Activated naive CD4-positive, alpha-beta T cell (primary cell): ENCODE measurements at places on chromosomes 7 and 10.

DNA sequence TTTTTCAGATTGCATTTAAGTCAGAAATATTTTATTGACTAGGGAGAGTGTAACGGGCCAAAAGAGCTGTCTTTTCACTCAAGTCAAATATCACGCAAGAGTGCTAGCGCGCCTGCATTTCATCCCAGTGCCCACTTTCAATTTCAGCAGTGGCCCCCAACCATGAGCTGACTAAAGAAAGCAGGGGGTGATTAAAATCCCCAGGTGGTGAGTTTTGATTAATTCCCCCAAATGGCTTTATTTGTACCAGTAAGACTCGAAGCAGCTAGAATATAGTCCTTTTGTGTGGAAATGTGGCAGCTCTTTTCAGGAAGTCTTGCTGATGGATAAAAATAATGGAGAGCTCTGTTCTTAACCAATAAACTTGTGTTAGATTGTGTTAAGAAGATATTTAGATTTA, 35.3 kb downstream of the TRUB1 start:
- DNase-seq, result no peak

- no peak for DNase-seq
Observed at GRCh38 chr10:14173391-14173705, 157.4 kb downstream of the FRMD4A start.

DNA sequence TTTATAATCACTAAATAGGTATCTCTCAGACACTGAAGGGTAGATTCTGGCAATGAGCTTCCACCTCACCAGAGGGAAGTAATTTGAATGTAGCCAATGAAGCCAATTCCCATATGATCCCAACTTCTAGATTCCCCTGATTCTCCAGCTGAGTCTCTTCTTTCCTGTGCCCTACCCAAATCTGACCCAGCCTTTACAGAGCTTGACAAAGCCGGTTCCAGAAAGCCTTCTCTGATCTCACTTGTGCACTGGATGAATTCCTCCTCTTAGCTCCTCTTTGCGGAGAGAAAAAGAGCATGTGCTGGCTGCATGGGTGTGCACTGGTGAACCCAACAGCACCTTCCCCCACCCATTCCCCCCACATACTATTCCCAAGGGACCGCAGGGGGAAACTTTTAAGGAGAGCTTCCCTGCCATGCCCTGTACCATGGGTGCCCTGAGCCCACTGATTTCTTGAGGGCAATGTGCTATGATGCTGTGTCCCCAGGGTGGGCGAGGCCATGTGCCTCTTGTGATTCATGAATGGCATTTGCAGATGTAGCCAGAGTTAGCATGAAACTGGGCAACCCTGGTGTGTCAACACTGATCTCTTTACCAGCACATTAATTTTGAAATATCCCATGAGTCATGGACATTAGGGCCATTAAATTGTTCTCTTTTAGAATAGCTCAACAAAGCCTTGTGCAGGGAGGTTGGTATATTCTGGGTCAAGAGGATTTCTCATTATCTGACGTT, 50.4 kb upstream of the PLEKHA1 start:
- DNase-seq, result no peak

GRCh38 chr10:95394161-95394880, 103.5 kb upstream of the PDLIM1 start:
- DNase-seq, result no peak

DNA sequence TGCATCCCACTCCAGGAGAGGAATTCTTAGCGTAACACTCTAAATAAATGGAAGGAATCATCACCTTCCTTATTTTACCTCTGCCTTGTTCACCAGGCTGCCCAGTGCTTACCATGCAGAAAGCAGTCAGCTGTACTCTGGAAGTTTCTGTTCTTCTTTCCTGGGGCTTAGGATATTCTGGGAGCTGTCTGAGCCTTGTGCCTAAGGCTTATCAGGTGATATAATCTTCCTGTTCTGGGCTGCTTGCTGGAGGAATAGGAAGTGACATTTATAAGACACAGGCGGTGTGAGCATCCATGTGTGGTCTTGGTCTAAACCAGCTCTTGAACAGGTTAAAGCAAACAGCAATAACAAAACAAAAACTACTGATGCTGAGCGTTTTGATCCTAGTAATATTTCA, 13.5 kb downstream of the KCTD7 start:
- DNase-seq, result no peak

GRCh38 chr10:44587488-44588318, 202.8 kb upstream of the CXCL12 start:
- no peak for DNase-seq

DNA sequence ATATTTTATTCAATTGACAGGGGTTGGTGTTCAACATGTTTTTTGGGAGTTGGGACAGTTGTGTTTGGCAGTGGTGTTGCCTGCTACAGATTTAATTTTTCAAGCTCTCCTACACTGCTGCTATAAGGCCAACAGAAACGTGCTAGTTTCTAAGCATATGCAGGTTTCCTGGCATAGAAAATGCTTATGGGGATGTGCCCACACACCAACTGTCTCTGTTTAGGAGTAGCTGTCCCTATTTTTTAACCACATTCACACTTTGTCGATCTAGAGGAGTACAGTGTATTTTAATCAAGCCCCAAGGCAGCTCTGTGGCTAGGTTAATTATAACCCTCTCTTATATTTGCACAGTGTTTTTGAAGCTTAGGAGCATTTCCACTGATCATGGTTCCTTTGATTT, 28.6 kb downstream of the TMEM178B start:
- DNase-seq, result no peak

DNA sequence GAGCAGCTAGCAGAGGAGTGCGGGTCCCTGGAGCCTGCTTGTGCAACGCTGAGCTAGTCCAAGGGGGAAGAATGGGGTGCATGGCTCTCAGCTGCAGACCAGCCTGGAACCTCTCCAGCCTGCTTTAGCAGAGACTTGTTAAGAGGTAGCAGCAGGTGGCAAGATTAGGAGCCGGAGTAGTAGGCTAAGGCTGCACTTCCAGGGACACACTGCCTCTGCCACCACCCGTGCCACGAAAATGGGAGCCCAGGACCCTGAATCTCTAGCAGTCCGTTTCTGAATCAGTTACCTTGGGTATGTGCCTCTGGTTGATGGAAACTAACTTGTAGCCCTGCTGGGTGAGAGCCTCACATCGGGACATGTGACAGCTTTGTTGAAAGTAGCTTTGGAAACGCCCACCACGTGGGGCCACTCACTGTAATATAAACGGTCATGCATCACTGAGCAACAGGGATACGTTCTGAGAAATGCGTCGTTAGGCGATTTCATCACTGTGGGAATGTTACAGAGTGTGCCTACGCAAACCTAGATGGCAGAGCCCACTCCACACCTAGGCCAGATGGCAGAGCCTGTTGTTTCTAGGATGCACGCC, 25.9 kb downstream of the HTRA1 start:
- DNase-seq, result no peak

DNA sequence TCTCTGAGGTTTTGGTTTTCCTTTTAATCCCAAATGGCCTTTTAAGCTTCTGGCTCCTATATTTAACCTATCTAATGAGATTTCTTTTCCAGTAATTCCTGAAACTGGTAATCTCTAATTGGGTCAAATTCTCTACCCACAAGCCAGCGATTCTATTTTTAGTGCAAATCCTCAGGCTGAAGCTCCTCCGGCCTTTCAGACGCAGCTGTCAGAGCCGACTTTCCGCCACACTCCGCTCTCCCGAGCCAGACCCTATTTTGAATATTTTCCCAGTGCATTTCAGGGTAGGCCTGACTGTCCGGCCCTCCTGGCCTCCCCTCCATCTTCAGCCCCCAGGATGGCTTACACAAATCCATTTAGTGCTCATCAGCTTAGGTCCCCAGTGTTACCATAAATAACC, 9.7 kb upstream of the ADCY1 start:
- DNase-seq, result no peak

- DNase-seq, result no peak
Observed at GRCh38 chr7:2108501-2109250, 124.1 kb downstream of the MAD1L1 start.

DNA sequence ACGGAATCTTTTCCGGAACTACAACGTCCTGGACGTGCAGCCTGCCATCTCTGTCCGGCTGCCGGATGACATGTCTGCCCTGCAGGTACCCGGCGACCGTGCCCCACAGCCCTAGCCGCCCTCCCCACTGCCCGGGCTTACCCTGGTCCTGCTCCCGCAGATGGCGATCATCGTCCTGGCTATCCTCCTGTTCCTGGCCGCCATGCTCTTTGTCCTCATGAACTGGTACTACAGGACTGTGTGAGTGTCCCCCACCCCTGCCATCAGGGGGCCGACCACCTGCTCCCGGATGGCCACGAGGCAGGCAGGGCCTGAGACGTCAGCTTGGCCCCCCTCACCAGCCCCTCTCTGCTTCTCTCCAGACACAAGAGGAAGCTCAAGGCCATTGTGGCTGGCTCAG, 38.0 kb upstream of the VSIR start:
- DNase-seq, result no peak

DNA sequence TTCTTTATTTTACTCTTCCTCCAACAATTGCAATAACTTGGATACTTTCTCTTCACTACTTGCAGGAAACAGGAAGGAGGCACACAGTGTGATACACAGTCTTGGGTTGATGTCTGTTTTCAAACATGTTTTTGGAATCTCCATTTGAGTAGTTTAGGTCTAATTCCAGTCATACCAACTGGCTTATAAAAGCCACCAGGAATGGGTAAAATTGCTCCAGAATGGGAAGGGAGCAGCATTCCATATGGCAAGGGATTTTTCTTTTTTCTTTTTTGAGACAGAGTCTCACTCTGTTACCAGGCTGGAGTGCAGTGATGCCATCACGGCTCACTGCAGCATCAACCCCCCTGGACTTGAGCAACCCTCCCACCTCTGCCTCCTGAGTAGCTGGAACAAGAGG, 545.1 kb upstream of the GALNT17 start:
- no peak for DNase-seq

DNA sequence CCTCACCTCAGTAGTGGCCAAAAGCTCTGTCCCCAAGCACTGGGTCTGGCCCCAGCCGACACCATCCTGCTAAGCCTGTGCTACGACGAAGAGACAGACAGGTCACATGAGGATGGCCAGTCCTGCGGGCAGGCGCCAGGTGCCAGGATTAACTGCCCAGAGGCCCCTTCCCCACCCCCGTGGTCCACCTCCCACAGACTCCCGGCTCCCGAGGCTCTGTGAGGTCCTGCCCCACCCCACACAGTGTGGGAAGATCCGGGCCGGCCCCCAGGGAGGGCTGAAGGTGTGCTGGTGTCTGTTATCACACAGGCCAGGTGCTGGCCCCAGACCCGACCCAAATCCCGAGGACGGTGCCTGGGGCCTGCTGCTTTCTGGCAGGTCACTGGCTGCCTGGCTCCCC, 27.2 kb downstream of the CYP2W1 start:
- no peak for DNase-seq

DNA sequence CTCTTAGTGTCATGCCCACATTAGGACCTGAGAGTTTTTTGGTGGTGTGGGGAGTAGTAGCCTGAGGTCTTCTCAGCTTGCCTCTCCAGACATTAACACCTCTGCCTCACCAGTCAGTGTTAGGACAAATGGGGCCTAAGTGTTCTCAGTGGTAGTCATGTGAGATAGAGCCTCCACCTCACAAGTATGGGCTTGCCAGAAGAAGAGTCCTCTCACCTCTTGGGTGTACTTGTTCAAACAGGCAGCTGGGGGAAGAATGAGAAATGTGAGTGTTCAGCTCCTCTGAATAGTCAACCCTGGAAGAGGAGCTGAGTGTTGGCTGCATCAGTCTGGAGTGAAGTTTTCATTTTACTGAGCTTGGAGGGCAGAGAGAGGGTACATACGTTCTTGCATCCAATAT, 464.6 kb downstream of the POM121L12 start:
- no peak for DNase-seq

GRCh38 chr10:71330789-71331404, 11.8 kb downstream of the SLC29A3 start:
- DNase-seq, result no peak

GRCh38 chr7:75596727-75597614, 104.9 kb downstream of the SPDYE5 start:
- DNase-seq, result no peak

DNA sequence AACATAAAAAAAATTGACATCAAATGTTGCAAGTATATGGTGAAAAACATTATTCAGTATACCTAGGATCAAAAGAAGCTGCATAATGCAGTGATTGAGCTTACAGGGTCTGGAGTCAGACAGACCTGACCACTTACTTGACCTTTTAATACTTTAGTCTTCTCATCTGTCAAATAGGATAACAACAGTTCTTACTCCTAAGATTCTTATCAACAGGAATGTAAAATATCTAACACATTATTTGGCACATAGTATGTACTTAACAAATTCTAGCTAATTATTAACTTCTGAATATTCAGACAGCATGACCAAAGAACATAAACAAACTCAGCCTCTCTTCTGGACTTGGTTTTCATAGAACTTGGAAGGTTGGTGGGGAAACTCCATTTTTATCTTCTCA, 45.6 kb upstream of the PIP4K2A start:
- no peak for DNase-seq

GRCh38 chr10:102208311-102209035, 17.6 kb upstream of the ELOVL3 start:
- no peak for DNase-seq

- DNase-seq, result no peak
Observed at GRCh38 chr7:45606050-45606449, 31.9 kb downstream of the ADCY1 start.

DNA sequence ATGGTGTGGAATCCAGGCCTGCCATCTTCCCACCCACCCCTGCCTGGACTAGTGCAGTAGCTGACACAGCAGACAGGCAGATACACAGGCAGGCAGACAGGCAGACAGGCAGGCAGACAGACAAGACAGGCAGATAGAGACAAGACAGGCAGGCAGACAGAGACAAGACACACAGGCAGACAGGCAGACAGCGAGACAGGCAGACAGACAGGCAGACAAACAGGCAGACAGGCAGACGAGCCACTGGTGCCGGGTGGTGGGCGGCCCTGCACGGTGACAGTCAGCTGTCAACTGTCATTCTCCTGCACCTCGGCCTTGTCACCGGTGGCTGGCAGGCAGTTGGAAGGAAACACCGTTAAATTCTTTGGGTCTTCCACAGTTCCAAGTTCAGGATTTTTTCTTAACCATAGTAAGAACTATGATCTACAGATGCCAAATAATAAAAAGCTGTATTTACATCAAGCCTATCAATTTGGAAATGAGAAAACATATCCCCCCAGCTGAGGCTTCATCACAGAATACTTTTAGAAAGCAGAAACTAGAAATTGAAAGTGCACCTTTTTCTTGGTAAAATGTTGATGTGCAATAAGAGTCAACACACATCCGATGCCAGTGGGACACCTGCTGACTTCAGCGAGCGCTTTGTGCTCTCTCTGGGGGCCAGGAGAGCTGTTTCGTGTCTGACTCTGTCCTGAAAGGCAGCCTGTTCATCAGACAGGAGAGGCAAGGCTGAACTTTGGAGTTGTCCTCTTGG, 250.4 kb downstream of the DNAJB6 start:
- no peak for DNase-seq

DNA sequence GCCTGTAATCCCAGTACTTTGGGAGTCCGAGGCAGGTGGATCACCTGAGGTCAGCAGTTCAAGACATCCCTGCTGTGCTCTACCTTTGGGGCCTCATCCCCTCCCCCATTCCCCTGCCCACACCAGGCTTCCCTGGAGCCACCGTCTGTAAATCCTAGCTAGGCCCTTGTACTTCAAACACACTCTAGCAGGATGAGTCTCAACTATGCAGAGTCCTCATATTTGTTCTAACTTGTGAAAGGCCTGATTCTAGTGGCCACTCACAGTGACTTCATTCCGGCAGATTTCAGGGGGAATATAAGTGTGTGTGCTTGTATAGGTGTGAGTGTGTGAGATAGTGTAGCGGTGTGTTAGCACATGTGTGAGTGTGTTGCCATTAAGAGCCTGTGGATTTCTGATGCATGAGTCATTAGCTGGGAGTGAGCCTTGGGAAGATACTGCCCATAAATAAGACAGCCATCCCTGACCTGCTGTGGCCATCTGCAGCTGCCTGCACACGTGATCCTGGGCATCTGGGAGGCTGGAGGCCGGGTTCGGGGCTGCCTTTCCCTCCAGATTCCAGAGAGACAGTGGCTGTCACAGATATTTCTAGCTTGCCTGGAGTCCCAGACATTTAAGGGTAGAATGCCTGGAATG, 1.7 kb upstream of the NEURL1 start:
- DNase-seq, result no peak
